Activated gamma-delta T cell (primary cell): ENCODE measurements at places on chromosomes 13 and 19.

- no peak for DNase-seq
These were observed 114.8 kb downstream of the LRCH1 start for GRCh38 chr13:46667687-46668281.

GRCh38 chr19:7931221-7932061 lies 5.5 kb upstream of the CTXN1 start:
- no peak for DNase-seq

- no peak for DNase-seq
These were observed 25.8 kb upstream of the TINCR start for GRCh38 chr19:5593343-5594255.

DNA sequence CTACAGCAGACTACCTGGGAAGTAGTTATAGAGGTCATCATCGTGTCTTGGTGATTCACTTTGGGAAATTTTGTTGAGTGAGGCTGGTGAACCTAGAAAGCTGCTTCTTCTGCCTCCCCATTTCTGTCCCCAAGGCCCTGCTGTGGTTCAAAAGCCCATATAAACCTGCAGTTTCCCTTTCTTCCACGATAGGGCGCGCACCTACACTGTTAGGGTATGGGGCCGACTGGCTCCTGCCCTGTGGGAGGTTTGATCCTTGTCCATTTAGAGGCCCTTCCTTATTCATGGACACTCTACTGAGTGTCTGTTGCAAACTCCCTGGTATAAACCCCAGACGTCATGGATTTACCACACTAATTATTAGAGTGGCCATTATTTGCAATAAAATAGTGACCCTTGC lies 191.8 kb downstream of the GGACT start:
- DNase-seq = no peak

DNA sequence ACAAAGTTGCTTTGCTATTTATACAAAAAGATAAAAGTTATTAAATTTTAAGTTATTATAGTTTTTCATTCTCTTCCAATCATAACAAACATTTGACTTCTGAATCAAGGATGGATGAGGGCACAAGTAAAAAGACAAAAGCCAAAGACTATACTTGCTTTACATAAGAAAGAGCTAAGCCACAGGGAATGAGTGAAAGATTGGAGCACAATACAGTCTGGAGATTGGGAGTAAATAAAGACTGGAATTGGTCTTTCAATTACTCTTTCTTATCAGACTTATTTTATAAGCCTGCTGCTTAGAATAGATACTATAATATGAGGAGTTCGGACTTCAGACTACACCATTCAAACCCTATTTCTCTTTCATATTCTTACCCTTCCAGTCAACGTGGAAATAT lies 1874.1 kb upstream of the PRR20A start:
- DNase-seq = no peak

DNA sequence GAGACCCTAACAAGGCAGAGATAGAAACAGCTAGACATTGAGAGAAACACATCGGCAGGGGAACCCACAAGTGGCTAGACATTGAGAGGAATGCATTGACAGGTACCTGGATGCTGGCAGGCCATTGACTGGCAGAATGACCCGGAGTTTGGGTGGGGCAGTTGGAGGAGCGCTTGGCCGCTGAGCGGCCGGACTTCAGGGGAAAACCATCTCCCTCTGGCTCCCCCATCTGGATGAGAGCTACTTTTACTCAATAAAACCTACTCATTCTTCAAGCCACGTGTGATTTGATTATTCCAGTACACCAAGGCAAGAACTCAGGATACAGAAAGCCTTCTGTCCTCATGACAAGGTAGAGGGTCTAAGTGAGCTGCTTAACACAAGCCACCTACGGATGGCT lies 473.4 kb downstream of the SLITRK5 start:
- no peak for DNase-seq

DNA sequence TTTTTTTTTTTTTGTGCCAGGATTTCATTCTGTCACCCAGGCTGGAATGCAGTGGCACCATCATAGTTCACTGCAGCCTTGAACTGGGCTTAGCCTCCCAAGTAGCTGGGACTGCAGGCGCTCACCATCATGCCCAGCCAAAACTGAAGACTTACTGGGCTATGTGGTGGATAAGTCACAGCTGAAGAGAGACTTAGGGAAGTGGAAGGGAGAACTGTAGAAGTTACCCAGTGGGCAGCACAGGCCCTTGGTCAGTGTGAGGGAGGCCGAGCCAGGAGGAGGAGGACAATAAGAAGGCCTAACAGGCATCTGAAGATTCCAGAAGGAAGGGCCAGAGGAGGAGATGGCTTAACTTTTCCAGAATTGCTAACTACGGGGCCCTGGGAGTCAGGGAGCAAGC lies 4.0 kb upstream of the PSPN start:
- DNase-seq = no peak

GRCh38 chr19:40421993-40422747 lies 3.6 kb downstream of the SERTAD1 start:
- no peak for DNase-seq

DNA sequence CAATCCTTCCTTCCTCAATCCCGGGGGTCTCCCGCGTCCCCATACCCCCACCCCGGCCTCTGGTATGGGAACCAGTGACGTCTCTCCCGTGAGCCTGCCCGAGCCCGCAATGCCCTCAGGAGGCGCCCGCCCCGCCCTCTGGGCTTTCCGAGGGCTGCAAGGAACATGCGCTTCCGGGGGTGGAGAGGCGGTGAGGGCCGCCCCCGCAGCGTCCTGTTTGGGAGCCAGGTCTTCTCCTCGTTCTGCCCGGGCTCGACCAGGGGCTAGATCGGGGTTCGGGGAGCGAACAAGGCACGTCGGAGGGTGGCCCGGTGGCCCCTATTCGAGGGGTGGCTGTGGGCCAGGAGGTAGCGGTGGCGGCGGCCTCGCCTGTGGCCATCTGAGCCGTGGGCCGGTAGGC lies 6.6 kb upstream of the TEX101 start:
- no peak for DNase-seq

- DNase-seq = no peak
These were observed 3.8 kb downstream of the NPAS1 start for GRCh38 chr19:47023448-47023794.

DNA sequence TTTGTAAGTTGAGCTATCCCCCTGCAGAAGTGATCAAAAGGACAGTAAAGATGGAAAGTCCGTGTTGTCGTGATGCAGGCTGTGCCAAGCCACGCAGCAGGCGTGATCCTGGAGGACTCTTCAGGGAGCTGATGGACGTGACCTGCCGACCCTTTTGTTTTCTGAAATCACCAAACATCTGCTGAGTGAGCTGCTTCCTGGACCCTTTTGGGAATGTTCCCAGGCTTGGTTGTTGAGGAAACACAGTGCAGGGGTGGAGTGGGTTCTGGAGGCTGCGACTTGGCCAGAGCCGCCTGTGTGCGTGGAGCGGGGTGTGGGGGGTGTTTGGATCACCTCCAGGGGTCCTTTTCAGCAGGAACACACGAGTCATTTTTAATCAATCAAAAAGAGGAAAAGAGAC lies 15.4 kb upstream of the CPAMD8 start:
- no peak for DNase-seq

DNA sequence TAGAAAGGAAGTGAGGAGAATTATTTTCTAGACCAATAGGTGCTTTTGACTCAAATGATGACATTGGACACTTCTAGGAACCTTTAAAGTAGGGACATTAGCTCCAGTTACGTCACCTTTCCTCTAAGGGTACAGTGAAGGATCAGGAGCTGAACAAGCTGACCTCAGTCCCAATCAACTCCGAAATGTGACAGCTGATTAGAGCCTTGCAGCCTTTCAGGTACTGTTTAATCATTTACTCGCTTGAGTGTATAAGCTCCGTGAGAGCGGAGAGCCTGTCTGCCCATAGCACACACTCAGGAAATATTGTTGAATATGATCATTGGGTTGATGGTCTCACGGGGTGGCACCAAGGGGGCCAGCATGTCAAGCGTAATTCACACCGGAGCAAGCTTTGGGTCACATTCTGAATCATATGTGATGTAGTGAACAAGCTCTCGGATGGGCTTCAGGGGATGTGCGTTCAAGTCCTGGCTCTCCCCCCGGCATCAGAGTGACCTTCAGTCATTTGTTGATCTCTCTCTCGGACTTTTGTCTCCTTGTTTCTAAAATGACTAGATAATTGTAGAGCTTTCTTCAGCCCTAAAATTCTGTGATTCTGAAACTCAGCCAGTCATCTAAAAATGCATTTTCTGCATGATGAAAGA lies 141.9 kb downstream of the ZIC5 start:
- no peak for DNase-seq

- no peak for DNase-seq
These were observed 15.8 kb downstream of the ARHGAP33 start for GRCh38 chr19:35790981-35791813.

DNA sequence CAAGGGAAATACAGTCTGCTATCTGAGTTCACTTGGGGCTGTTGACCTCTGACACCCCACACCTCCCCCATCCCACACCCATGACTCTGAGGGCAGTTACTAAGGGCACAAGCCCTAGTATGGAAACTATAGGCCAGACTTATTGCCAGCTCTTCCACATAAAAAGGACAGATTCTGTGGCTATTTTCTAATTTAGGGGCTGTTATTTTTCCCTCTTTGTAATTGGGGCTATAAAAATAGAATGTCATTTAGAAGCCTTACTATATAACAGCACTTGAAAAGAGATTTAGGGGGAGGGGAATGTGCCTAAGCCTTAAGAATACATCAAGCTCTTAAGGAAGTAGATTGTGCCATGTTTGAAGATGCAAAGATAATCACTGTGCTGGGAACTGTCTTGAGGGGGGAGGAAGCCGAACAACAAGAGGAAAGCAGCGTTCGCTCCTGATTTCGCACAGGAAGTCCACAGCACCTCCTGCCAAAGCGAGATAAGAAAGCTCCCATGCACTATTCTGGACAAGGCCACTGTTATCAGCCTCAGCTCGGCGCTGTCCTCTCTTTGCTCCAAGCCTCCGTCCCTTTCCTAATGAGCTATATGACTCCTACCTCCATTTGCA lies 86.6 kb downstream of the FLT1 start:
- no peak for DNase-seq

GRCh38 chr19:6090634-6091033 lies 19.7 kb downstream of the RFX2 start:
- no peak for DNase-seq

DNA sequence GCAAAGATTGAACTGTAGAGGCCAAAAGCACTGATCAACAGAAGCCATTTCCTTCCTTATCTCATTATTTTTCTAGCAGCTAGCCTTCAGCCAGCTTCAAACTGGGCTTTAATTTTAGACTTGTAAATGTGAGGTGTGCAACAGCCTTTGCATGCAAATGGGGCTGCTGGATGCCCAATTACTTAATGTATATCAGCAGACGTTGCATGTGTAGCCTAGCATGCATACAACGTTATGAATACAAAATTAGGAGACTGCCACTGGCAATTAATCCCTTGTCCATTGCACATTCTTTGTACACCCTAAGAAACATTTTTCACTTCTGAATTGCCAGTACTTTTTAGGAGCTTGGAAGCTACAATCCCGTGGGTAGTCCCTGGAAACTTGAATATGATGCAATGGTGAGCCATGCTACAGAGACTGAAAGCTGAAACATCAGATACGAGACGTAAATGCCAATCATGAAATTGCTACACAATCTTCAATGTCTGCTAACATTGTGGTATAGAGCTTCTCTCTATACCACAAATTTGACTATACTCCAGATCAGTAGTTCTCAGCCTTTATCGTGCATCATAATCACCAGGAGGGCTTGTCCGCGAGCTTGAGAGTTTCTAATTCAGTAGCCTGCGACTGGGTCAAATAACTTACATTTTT lies 20.2 kb downstream of the EPSTI1 start:
- no peak for DNase-seq

DNA sequence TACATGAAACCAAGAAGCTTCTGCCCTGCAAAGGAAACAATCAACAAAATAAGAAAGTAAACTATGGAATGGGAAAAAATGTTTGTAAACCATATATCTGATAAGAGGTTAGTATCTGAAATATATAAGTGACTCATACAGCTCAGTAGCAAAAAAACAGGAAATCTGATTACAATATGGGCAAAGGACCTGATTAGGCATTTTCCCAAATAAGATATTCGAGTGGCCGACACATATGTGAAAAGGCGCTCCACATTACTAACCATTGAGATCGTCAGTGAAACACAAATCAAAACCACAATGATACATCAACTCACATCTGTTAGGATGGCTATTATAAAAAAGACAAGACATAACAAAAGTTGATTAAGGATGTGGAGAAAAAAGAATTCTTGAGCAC lies 2818.6 kb upstream of the PCDH20 start:
- DNase-seq = no peak

DNA sequence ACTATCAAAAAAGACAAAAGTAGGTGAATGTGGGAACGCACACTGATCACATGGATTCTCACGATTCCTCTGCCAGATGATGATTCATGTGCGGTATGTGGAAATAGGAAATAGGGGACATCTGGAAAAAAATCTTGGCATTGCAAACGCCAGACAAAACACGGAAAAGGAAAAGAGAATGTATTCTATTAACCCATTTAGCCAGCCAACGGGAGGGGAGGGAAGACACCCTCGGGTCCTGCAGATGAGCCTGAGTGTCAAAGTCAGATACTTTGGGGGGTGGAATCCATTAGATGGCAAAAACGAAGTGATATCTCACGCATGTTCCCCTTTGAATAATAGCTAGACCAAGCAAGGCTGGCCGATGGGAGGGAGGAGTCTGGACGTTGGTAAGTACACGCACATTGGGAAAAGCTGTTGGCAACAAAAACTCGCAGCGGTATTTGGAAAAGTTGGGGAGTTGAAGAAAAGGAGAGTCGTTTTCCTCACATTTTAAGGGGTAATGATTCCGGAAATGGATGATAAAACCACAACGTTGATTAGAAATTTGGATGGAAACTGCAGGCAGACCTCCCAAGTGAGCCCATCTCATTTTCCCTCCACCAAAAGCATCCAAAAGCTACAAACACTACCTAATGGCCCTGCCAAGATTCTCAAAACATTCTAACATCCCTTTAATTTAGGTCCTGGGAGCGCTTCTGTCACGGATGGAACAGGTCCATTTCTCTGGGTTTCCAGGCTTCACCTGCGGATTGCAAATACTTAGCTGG lies 73.6 kb downstream of the COL4A1 start:
- DNase-seq = no peak

GRCh38 chr13:41513600-41513999 lies 56.2 kb downstream of the RGCC start:
- DNase-seq = no peak

GRCh38 chr13:30268673-30269072 lies 38.7 kb downstream of the KATNAL1 start:
- DNase-seq = no peak

- no peak for DNase-seq
These were observed 2.3 kb downstream of the FNDC3A start for GRCh38 chr13:48977973-48978372.

DNA sequence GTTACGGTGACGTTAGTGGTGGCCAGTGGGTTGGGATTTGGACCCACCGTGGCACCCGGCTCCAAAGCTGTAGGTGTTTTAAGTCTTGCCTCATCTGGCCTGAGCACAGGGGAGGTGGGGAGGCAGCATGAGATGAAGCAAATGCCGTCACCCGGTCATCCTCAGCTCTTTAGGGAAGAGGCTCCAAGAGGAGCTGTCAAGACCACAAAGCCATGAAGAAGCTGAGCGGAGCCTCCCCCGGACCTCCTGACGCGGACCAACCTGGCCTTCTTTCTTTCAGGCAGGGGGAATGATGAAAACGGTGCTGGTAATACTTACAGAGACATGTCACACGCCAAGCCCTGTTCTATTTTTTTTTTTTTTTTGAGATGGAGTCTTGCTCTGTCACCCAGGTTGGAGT lies 7.4 kb downstream of the ACTMAP start:
- no peak for DNase-seq
